ENCODE measurements at places on chromosomes 2 and 18.

GRCh38 chr2:29586919-29587318, 334.5 kb downstream of the ALK start:
- no peak for DNase-seq

- DNase-seq = no peak
Measured at GRCh38 chr2:147689220-147689909, 155.5 kb upstream of the ACVR2A start.

- DNase-seq = no peak
Measured at GRCh38 chr2:32874931-32875330, 71.8 kb upstream of the LTBP1 start.

DNA sequence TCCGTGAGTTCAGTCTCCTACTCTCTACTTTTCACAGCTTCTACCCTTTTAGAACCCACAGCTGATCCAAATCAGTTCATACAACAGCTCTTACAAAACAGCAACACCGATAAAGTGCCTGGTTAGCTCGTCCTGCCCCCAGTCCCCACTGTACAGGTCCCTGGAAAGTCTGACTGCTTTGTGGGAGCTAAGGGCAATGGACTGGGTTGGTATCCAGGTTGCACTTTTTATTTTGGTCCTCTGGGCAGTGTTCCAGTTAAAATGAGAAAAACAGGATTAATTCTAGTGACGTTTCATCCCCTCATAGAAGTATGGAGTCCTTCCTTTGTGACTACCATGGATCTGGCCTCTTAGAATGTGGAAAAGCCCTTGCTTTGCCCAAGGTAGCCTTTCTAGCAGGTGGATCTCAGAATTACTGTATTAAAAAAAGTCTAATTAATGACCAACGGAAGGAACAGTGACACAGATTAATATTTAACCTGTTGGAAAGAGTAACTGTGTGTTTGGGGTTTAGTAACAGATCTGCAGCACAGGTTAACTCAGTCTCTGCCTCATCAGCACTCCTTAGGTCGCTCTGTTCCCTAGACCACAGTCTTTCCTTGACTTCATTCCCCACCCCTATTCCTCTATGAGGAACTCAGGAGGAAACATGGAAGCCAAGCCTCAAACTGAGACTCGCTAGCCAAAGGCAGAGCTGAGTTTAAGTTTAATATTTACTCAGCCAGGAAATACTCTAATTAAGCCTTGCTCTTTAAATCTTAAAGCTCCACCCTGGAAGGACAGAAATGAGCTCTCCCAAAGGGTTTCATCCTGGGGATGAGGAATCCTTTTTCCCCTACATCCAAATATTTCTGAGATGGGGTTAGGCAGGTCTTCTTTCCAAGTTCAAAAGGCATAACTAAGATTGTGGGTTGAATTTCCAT, 52.8 kb upstream of the ITGA6 start:
- DNase-seq = no peak

DNA sequence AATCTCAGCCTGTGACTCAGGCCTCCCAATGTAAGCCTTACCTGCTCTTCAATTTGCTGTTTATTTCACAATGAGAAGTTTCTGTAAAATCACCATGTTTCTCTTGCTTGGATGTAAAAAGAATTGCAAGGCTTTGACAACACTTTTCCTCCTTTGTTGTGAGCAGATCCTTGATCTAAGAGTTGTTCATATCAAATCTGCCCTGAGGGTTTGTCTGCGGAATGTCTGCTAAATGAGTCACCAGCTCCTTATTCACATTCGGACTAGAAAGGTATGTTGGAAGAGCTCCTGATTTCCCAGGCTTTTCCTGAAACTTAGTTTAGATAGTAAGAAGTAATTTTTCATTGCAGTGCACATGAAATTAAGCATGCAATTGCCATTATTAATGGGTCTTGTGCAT, 268.2 kb upstream of the TCF4 start:
- DNase-seq = no peak

- no peak for DNase-seq
Measured at GRCh38 chr2:144508172-144508851, 11.6 kb downstream of the ZEB2 start.

- no peak for DNase-seq
Measured at GRCh38 chr2:37614061-37614738, 57.2 kb downstream of the CDC42EP3 start.

- DNase-seq = no peak
Measured at GRCh38 chr18:50097702-50098101, 97.2 kb downstream of the MYO5B start.

- DNase-seq = no peak
Measured at GRCh38 chr2:123747326-123747725, 277.8 kb upstream of the CNTNAP5 start.

- no peak for DNase-seq
Measured at GRCh38 chr2:40257340-40258134, 194.4 kb downstream of the SLC8A1 start.

GRCh38 chr18:56836173-56836572, 185.0 kb downstream of the WDR7 start:
- DNase-seq = no peak

- no peak for DNase-seq
Measured at GRCh38 chr2:3563521-3563976, 5.4 kb upstream of the RNASEH1 start.

GRCh38 chr2:172370821-172371455, 56.4 kb upstream of the ITGA6 start:
- no peak for DNase-seq

DNA sequence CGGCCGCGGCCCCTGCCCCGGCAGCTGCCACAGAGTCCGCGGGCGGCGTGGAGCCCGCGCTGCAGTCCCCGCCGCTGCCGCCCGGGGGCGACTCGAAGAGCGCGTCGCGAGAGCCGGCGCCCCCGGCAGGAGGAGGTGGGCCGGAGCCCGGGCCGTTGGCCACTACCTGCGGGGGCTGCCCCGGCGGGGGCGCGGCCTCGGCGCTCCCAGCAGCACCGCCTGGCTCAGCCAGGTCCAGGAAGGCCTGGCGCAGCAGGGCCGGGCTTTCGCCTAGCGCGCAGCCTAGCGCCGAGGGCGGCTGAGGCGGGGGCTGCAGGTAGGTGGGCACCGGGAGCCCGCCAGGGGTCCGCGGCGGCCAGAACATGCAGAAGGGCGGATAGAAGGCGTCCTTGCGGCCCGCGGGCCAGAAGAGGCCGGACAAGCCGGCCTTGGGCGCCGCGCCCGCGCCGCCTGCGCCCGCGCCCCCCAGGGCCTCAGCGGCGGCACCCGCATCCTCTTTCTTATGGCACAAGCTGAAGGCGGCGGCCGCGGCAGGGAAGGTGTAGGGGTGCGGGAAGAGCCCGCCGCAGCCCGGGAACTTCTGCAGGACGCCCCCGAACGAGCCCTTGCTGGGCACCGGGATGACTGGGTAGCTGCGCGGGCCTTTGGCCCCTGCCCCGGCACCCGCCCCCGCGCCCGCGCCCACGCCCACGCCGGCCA, 3.9 kb downstream of the SKOR2 start:
- DNase-seq = no peak

GRCh38 chr18:61322265-61322873, 10.9 kb upstream of the CDH20 start:
- peak; percentile 21 for DNase-seq

GRCh38 chr2:177393203-177393755, 706 bp downstream of the AGPS start:
- no peak for DNase-seq

DNA sequence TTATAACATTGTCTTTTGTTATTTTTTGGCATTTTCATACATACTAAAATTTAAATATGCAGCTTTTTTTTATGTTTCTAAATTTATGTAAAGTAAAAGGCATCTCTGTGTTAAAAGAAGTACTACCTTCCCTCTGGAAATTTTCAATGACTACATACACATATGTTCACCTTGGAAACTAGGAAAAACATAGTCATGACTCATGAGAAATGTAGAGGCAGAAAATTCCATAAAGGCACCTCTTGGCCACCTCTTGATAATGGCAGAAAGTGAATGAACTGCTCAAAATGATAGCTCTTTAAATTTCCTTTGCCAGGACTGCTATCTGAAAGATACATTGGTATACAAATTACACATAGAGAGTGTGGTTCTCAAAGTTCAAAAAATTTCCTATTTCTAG, 889.1 kb upstream of the ZEB2 start:
- no peak for DNase-seq

DNA sequence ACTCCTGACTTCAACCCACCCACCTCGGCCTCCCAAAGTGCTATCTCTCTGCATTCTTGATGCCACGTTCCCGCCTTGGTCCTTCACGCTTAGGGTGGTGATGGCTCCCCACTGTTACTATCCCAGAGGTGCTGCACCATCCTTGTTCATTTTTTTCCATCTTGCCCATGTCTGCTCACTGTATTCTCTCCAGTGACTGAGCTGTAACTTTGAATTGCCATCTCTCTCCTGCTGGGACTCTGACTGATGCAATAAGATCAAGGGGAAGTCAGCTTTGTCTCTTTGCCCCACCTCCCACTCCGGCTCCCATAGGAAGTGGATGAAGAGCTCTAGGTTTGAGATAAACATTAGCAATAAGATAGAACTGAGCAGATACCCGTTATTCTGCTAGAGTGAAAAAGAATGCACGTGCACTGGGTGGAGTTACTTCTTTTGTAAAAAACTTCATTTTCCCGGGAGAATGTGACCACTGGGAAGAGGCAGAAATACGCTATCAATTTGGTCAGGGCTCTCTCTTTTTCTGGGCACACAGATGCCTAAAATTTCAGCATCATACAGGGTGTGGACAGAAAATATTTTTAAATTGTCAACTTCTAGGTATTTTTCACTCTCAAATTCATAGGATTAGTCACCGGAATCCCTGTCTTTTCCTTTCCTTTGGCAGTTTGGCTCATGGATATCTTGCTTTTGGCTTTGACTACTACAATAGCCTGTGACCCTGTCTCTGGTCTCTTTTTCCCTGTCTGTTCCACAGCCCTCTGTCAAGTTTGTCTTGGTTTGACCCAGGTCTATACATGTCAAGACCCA, 105.4 kb downstream of the POLR1A start:
- no peak for DNase-seq

GRCh38 chr2:47525167-47525566, 122.2 kb downstream of the MSH2 start:
- no peak for DNase-seq

- DNase-seq = no peak
Measured at GRCh38 chr18:39966275-39966674, 1988.8 kb upstream of the PIK3C3 start.

DNA sequence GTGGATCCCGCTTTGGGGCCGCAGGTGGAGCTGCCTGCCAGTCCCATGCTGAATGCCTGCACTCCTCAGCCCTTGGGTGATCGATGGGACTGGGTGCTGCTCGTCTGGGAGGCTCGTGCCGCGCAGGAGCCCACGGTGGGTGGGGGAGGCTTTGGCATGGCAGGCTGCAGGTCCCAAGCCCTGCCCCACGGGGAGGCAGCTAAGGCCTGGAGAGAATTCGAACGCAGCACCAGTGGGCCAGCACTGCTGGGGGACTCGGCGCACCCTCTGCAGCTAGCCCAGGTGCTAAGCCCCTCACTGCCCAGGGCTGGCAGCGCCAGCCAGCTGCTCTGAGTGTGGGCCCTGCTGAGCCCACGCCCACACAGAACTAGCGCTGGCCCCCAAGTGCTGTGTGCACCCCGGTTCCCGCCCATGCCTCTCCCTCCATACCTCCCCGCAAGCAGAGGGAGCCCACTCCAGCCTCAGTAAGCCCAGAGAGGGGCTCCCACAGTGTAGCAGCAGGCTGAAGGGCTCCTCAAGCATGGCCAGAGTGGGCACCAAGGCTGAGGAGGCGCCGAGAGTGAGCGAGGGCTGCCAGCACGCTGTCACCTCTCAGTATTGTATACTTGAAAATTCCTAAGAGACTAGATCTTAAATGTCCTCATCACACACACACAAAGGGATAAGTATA, 1654.2 kb upstream of the SLC39A10 start:
- no peak for DNase-seq

DNA sequence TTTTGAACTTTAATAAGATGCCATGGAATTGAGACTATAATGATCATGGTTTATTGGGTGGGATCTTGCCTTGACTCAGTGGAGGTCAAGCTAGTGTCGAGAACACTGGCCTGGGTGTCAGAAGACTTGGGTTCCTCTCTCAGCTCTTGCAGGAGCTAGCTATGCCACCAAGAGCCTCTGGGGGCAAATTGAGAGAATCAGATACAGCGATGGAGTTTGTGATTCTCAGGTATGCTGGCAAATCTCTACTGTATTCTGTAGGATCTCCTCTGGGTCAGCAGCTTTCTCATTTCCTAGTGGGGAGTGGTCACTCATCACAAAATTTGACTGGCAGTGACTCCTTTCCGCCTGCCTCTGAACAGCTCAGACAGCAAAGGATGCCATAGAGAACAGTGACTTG, 477.0 kb downstream of the RNF144A start:
- DNase-seq = no peak

- DNase-seq = no peak
Measured at GRCh38 chr18:79870301-79871025, 72.7 kb downstream of the KCNG2 start.

DNA sequence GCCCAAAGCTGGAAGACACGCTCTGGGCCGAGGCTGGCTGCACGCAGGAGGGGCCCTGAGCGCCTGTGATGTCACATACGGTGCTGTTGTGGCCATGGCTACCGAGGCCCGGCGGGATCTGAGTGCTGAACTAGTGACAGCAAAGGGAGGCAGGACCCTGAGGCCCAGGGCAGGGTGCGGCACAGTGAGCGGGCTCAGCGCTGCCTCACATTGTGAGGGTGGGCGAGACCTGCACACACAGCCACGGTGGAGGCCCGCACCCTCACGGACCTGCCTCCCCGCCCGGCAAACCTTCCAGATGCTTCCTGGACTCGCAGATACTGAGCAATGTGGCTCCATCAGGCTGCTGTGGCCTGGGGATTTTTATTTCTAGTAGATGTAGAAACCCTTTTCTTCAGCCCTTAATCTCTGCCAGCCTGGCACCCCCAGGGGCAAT, 133.8 kb upstream of the CTDP1 start:
- no peak for DNase-seq

DNA sequence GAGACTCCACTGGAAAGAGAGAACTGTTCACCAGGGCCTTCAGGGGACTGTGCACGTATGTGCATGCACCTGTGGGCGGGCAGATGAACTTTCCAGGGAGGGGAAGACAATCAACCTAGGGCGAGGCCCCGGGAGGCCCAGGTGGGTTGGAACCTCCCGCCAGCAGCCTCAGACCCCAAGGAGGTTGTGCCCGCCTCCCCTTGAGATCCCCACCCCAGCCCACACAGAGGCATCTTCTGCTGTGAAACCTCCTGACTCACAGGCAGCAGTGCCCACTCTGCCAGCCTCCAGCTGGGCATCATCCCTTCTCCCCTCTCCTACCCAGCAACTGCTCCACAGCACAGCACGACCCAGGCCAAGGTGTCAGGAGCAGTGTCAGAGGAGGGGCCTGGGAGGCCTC, 54.4 kb downstream of the FAM178B start:
- no peak for DNase-seq

- no peak for DNase-seq
Measured at GRCh38 chr2:101112772-101113157, 38.4 kb downstream of the TBC1D8 start.

- DNase-seq = no peak
Measured at GRCh38 chr2:1136067-1136466, 185.4 kb downstream of the SNTG2 start.

DNA sequence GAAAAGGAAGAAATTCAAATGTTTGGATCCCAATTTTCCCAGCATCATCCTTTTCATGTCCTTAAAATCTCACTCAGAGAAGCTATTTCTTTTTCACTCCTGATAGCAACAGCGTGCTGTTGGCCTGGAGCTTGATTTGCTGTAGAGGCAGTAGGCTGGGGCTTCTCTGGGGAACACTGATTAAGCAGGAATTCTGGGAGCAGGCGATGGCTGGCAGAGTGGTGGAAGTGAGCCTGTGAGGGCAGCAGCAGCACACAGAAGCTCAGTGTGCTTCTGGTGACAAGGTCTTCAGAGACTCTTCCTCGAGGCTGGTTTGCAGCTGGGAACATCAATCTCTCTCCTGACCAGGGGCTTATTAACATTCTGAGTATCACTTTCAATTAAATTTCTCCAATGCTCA, 284.6 kb downstream of the DPP10 start:
- no peak for DNase-seq

GRCh38 chr18:72329533-72329932, 214.6 kb downstream of the CBLN2 start:
- no peak for DNase-seq

Data from NCI-H2081 treated with DMSO at 0.1 percent for 48 hours (cell line).